ENCODE measurements at places on chromosomes 7 and 10.

DNA sequence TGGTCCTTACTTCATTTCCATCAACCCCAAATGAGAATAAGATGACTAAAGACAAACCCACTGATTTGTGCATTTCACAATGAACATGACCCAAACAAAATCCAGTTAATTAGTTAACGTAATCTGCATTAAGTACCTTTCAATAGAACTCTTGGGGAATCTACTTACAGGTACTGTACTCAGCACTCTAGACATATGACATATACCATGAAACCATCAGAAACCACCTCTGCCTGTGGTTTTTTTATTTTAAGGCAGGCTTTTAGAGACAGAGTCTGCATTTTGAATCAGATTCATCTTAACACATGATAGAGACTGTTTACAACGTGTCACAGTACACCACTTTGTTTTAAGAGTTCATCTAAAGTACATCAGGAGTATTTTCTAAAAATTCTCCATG is 168.4 kb downstream of the BTAF1 start:
- H3K27ac ChIP-seq: no peak overlapping the region
- no peaks in the 10 kb centered on the region for H3K27me3 ChIP-seq
- no peak for DNase-seq

DNA sequence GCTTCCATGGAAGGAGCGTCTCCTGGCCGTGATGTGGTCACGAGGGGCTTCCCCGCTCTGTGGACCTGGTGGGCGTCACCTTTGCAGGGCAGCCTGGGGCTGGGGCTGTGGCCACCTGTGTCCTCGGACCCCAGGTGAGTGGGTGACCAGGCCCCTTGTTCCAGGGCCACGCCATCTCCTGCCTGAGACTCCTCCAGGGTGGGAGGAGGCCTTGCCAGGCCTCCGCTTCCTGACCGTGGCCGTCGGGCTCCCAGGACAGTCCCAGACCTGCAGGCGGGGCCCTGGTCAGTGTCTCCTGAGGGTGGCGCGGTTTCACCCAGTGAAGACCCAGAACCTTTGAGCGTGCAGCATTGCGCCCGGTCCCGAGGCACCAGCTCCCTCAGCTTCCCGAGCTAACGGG is 20.4 kb upstream of the UTF1 start:
- H3K27ac ChIP-seq: no peak overlapping the region
- DNase-seq: no peak
- no peaks in the 10 kb centered on the region for H3K36me3 ChIP-seq
- H3K4me1 ChIP-seq: no peaks in the 10 kb centered on the region
- H3K4me3 ChIP-seq: no peak overlapping the region

DNA sequence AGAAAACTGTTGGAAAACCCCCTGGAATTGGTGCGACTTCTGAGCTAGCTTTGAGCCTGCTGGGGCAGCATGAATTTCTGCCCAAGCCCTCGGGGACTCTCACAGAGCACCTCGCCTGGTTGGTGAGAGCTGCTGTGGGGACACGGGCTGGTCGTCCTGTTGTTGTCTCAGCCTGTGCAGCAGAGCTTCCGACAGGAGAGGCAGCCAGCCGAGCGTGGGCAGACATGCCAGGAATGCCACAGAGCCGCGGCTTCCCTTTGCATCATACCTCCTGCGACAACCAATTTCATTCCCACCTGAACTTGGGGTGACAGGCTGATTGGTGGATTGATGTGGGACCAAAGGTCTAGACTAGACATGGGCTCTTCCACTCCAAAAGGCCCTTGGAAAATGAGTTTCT is 60.2 kb upstream of the NRBF2 start:
- H3K27me3 ChIP-seq: no peaks in the 10 kb centered on the region
- no peak for DNase-seq
- no peaks in the 10 kb centered on the region for H3K4me1 ChIP-seq
- no peak overlapping the region for H3K4me3 ChIP-seq
- H3K27ac ChIP-seq: no peak overlapping the region

GRCh38 chr7:155959894-155960293 is 147.6 kb upstream of the SHH start:
- DNase-seq: no peak
- no peaks in the 10 kb centered on the region for H3K36me3 ChIP-seq
- H3K4me1 ChIP-seq: no peaks in the 10 kb centered on the region
- H3K27me3 ChIP-seq: no peaks in the 10 kb centered on the region
- no peak overlapping the region for H3K27ac ChIP-seq

DNA sequence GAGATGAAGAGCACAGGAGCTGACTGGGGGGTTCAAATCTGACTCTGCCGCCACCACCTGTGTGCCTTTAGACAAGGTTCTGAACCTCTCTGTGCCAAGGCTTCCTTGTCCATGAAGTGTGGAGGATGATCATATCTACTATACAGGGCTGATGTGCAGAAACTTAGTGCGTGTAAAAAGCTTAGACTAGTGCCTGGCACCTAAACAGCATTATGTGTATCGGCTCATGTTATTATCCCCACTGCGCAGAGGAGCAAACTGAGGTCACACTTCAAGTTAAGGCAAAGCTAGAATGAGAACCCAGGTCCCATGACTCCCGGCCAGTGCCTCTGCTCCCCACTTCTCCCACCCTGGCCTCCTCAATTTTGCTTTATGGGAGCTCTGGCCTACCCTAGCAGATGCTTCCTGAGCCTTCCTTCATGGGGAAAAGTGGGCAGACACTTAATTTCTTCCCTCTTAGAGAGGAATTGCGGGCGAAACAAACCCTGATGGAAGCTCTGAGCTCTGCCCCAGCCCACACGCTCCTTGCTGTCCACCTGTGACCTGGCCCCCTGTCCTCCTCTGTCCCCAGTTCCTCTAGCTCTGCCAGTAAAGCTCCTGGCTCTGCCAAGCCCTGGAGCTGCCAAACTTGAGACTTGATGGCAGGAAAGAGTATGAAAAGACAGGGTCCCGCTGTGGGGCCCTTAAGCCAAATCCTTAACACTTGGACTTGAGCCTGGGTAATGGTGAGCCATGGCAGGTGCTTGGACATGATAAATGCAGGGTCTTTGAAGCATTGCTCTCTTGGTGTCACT is 71.0 kb downstream of the CDH23 start:
- no peaks in the 10 kb centered on the region for H3K4me1 ChIP-seq
- no peak overlapping the region for H3K27ac ChIP-seq

All from H1 (cell line).